ENCODE measurements at places on chromosomes 4 and X. TPM values are rescaled to one million over a fixed set of nuclear protein-coding genes. Genes with fewer than 3 reads are reported as not detected.

Gene MEPE
- polyA plus RNA-seq, result 0.59 TPM

Gene GAGE13
- not detected for polyA plus RNA-seq

Gene MAGEB6B
- not detected for polyA plus RNA-seq

Gene SPIN2A
- 0.66 TPM for polyA plus RNA-seq

Gene FGA
- 0.37 TPM for polyA plus RNA-seq

Gene PF4V1
- polyA plus RNA-seq, result 0.57 TPM

Gene ADGRL3
- polyA plus RNA-seq, result 0.82 TPM

Gene KCNE5
- polyA plus RNA-seq, result 0.34 TPM

Gene S100G
- polyA plus RNA-seq, result 1.2 TPM

Gene PLXNB3
- 0.71 TPM for polyA plus RNA-seq

Gene SSX2
- polyA plus RNA-seq, result not detected

Gene SH2D1A
- 81.1 TPM for polyA plus RNA-seq

- H3K27me3 ChIP-seq, result no peaks in the 10 kb centered on the region
- H3K36me3 ChIP-seq, result no peaks in the 10 kb centered on the region
- DNase-seq, result no peak
- no peaks in the 10 kb centered on the region for H3K4me1 ChIP-seq
- no peak overlapping the region for H3K4me3 ChIP-seq
These were observed 1.5 kb downstream of the MSANTD1 start for GRCh38 chr4:3250438-3250955.

GRCh38 chr4:72555377-72555831 lies 13.6 kb downstream of the ADAMTS3 start:
- no peaks in the 10 kb centered on the region for H3K4me1 ChIP-seq
- H3K27me3 ChIP-seq, result no peaks in the 10 kb centered on the region
- H3K36me3 ChIP-seq, result no peaks in the 10 kb centered on the region
- H3K4me3 ChIP-seq, result no peak overlapping the region

DNA sequence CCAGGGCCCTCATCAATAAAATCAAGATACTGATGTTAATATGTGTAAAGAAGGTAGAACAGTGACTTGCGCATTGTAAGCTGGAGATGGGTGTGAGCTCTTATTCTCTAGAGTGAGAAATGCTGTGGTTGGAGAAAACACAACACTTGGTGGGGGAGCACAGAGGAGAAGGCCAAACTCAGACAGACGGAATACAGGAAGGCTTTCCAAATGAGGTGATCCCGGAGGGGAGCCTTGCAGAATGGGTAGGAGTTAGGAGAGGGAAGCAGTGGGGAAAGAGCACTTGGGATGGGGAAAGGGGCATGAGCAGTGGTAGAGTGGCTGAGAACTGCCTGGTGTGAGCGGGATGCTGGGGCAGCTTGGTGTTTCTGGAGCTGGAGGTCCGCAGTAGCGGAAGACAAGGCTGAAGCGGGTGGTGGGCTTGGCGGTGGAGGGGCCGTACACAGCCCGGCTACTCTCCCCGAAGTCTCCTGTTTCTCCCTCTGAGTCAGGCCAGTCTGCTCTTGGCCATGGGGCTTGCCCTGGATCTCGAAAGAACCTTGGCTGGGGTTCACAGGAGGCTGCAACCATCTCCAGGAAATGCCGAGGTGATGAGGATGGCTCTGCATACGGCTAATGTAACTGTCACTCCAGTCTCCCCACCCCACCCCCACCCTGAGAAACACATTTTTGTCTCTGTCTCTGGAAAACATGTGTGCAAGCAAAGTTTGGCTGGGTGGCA lies 11.3 kb upstream of the PLAC1 start:
- H3K36me3 ChIP-seq, result no peaks in the 10 kb centered on the region
- H3K4me3 ChIP-seq, result no peak overlapping the region
- no peak for DNase-seq

- H3K27ac ChIP-seq, result no peak overlapping the region
- H3K27me3 ChIP-seq, result no peaks in the 10 kb centered on the region
- DNase-seq, result no peak
- no peak overlapping the region for H3K4me3 ChIP-seq
- no peaks in the 10 kb centered on the region for H3K4me1 ChIP-seq
These were observed 1213.4 kb downstream of the STIM2 start for GRCh38 chr4:28073860-28074555.

DNA sequence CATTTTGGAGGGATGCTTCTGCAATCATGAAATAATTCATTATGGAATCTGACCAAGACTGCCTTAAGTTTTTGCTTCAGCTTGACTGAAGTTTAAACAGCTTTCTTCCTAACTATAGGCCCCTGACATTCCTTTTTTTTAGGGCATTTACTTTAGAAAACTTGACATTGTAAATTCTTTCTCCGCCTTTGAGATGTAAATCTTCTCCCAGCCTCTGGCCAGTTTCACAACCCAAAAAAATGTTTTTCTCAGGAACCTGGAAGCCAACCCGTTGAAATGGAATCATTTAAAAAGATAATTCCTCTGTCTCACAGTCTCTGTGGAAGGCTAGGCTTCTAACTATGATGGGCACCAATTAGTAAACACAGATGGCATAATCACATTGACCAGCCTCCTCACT lies 710.4 kb upstream of the PABPC4L start:
- H3K27me3 ChIP-seq, result no peaks in the 10 kb centered on the region
- DNase-seq, result no peak
- H3K4me3 ChIP-seq, result no peak overlapping the region

GRCh38 chr4:1833307-1834046 lies 22.5 kb downstream of the LETM1 start:
- no peak for DNase-seq
- no peaks in the 10 kb centered on the region for H3K27me3 ChIP-seq
- peaks cover 69% of the 10 kb centered on the region for H3K4me1 ChIP-seq
- H3K36me3 ChIP-seq, result peaks cover 53% of the 10 kb centered on the region

DNA sequence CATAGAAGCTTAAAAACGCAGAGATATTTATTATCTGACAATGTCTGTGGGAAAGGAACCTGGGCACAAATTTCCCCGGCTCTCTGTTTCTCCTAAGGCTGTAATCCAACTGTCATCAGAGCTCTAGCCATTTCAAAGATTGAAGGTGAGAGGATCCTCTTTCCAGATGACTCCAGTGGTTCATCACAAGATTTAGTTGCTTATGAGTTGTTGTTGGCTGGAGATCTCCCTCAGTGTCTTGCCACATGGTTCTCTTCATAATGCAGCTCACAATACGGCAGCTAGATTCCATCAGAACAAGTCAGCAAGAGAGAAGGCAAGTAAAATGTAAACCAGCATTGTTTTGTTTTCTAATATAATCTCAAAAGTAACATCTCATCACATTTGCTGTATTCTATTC lies 369.4 kb downstream of the GASK1B start:
- H3K27ac ChIP-seq, result no peak overlapping the region
- no peaks in the 10 kb centered on the region for H3K4me1 ChIP-seq
- DNase-seq, result no peak
- H3K27me3 ChIP-seq, result no peaks in the 10 kb centered on the region
- H3K36me3 ChIP-seq, result no peaks in the 10 kb centered on the region

- H3K4me3 ChIP-seq, result no peak overlapping the region
- H3K27me3 ChIP-seq, result no peaks in the 10 kb centered on the region
- H3K36me3 ChIP-seq, result no peaks in the 10 kb centered on the region
- no peak overlapping the region for H3K27ac ChIP-seq
These were observed 37.1 kb downstream of the SLC39A8 start for GRCh38 chr4:102308032-102308799.

- DNase-seq, result no peak
- H3K27me3 ChIP-seq, result no peaks in the 10 kb centered on the region
- H3K27ac ChIP-seq, result no peak overlapping the region
- H3K36me3 ChIP-seq, result no peaks in the 10 kb centered on the region
- H3K4me1 ChIP-seq, result peaks cover 7% of the 10 kb centered on the region
These were observed 3.9 kb upstream of the CHRNA9 start for GRCh38 chr4:40331101-40331745.

DNA sequence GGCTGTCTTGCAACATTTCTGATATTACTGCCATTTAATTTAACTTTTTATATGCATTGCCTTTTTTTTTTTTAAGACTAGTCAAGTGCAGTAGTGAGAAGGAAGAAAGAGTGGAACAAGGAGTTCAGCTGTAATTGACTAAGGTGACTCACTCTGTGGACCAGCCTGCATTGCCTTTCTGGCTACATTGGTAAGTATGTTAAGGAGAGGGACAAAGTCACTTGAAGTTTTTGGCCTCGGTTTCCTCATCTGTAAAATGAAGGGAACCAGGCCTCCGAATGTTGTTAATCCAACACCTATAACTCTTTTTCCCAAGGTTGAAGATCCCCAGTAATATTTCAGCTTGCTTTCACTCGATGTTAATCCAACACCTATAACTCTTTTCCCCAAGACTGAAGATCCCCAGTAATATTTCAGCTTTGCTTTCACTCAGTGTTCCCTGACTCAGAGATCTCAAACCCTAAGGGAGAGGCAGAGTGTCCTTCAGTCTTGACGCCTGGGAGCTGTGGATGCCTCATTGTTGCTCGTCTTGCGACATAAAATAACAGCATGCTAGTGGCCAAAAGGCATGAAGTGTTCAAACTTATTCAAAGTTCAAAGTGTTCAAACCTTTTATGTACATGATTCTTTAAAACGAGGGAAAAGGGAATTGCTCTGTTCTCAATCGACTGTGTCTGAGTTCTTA lies 102.0 kb downstream of the SORBS2 start:
- no peak overlapping the region for H3K27ac ChIP-seq
- no peaks in the 10 kb centered on the region for H3K36me3 ChIP-seq
- no peaks in the 10 kb centered on the region for H3K27me3 ChIP-seq

All from thymus (tissue), 14 donors.